Activated T-cell treated with anti-CD3 and anti-CD28 coated beads for 48 hours (primary cell): ENCODE measurements at places on chromosomes 13 and 19.

DNA sequence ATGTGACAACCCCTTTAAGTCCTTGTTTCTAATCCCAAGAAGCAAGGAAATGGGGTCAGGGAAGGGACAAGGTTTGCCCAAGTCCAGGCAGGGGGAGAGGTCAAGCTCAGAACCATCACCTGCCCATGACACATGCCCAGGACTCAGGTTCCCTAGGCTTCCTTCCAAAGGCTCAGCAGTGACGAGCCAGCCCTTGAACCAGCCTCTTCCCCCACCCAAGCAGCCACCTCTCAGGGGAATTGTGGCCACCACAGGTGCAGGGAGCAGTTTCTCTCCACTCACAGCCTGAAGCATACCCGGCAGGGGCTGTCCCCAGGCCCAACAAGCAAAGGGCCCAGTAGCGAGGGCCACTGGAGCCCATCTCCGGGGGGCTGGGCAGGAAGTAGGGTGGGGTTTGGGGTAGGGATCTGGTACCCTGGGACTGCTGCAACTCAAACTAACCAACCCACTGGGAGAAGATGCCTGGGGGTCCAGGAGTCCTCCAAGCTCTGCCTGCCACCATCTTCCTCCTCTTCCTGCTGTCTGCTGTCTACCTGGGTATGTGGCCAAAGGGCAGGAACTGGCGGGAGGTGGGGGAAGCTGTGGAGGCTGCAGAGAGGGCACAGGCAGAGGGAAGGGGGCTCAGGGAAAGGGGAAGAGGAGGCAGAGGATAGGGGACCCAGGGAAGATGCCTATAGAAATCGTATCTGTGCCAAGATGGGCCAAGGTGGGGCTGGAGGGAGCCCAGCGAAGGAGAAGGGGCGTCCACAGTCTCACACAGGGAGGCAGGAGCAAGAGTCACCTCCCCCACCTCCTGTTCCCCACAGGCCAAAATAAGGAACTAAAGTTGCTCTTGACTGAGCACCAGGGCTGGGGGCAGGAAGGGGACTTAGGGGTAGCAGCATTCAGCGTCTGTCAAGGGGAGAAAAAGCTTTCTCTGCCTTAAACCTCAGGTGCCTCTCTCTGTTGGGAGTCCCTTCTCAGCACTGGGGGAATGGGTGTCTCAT is at the start of gene CD79A:
Gene CD79A, plus strand, starts transcription at position 433 of the 986 bp plus-strand sequence. Its CDS starts 26 bp downstream, at position 459.
- no peak for DNase-seq

DNA sequence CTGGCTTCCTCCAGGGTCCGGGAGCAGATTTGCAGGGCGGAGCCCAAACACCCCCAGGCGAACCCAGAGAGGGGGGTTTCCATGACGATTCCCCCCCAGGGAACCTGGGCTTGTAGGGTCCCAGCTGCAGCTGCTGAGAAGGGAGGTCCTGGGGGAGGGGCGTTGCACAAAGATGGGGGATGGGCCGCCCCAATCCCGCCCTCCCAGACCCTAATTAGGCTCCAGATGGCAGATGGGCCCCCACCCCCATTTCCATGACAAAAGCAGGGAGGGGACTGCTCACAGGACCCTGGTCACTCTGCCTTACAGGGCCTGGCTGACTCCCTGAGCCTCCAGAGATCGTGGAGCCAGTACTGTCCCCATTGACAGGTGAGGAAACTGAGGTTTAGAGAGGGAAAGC is 15.2 kb downstream of the ELAVL3 start:
- DNase-seq, result no peak

- no peak for DNase-seq
Measured at GRCh38 chr19:35379992-35380391, 9.1 kb downstream of the GPR42 start.

- DNase-seq, result no peak
Measured at GRCh38 chr13:88022431-88023208, 351.4 kb downstream of the SLITRK5 start.

DNA sequence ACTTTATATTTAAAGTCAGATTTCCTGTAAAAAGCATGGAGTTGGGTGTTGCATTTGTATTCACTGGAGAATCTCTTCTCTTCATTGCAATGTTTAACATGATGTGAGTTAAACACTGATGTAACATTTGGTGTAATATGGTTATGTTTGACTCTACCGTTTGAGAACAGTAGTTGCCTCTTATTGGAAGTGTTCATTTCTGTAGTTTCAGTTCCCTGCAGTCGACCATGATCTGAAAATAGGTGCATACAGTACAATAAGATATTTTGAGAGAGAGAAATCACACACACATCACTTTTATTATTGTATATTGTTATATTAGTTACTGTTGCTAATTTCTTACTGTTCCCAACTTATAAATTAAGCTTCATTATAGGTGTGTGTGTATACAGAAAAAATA is 105.2 kb upstream of the SPACA7 start:
- no peak for DNase-seq

DNA sequence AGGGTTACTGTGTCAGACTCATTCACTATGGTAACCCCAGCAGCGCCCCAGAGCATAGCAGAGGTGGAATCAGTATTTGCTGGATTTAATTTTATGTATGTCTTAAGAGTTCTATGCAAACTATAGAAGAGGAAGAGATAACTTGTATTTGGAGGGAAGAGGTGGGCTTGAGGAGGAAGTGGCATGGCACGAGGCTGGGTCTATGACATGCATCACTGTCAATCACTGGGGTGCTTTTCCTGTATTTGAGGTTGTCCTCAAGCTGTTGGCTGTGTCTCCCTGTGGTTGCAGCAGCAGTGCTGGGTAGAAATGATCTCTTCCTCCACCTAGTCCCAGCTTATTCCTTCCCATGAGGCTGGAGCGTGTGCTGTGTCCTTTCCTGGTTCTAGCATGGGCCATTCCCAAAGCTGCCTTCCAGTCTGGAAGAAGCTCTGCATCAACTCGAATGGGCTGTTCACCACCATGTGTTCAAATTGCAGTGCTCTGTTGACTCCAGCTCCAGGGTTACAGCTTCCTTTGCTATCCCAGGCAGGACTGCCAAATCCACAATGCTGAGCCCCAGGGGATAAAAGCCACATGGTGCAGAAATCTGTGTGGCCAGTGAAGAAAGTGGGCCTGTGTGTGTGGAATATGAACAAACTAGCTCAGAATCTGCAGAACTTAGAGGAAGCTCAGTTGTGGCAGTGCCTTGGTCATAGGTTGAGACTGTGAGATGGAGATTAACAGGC is 73.1 kb upstream of the MTIF3 start:
- no peak for DNase-seq

GRCh38 chr13:23375001-23375971 is 58.2 kb downstream of the SACS start:
- peak; percentile 96 for DNase-seq

- peak; percentile 47 for DNase-seq
Measured at GRCh38 chr19:28878862-28879566, 333.9 kb downstream of the UQCRFS1 start.

DNA sequence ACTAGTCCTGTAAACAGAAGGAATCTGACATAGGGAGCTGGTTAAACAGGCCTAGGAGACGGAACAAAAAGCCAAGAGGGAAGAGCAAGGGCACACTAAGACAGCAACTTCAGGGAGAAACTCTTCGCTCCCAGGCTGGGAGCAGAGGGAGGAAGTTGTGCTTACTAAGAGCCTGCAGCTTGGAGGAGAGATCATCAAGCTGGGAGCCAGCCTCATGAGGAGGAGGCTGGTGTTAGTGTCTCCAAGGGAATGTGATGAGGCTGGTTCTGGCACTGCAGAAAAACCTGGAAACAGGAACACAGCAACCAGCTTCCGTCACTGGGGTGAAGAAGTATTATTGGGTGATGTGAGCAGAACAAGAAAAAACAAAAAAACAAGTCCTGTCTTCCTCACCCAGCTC is 1027.3 kb downstream of the UQCRFS1 start:
- no peak for DNase-seq

DNA sequence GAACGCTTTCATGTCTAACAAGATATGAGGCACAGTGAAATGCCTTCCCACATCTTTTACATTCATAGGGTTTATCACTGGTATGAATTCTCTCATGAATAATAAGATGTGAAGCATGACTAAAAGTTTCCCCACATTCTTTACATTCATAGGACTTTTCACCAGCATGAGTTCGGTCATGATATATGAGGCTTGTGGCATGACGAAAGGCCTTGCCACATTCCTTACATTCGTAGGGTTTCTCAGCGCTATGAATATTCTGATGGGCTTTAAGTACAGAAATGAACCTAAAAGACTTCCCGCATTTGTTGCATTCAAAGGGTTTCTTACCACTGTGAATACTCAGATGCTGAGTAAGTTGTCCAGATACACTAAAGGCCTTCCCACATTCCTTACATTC is 21.3 kb downstream of the ZNF607 start:
- DNase-seq, result no peak

GRCh38 chr19:400976-401865 is 7.7 kb downstream of the C2CD4C start:
- DNase-seq, result no peak

DNA sequence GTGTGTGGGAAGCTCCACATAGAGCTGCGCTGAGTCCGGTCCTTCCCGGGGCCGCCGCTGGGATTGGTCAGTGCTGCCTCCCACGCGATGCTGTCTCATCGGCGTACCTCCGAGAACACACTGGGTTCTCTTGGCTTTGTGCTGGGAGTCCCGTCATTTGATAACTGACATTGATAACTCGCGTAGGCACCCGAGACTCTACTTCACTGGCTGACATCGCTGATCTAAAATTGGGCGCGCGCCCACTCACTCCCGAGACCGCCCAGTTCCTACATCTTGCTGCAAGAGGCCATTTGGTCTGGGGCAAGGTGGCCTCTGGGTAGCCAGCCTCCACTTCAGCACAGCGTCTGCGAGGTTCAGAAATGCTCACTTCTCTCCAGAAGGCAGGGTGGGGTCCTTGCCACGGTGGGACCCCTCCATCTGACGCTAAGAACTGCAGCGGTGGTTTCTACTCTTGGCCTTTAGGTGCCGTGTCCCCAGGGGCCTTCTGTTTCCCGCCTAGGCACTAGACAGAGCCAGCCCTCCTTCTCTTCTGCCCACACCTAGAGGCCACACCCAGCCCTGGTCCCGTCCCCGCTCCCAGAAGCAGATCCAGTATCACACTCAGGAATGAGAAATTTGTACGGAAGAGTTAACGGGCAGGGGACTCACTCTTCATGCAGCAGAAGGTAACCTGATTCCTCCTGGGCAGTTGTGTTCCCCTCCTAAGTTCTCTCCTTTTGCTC is 40.7 kb upstream of the ATP11A start:
- no peak for DNase-seq

GRCh38 chr19:31310432-31311133 is 38.7 kb downstream of the TSHZ3 start:
- no peak for DNase-seq

DNA sequence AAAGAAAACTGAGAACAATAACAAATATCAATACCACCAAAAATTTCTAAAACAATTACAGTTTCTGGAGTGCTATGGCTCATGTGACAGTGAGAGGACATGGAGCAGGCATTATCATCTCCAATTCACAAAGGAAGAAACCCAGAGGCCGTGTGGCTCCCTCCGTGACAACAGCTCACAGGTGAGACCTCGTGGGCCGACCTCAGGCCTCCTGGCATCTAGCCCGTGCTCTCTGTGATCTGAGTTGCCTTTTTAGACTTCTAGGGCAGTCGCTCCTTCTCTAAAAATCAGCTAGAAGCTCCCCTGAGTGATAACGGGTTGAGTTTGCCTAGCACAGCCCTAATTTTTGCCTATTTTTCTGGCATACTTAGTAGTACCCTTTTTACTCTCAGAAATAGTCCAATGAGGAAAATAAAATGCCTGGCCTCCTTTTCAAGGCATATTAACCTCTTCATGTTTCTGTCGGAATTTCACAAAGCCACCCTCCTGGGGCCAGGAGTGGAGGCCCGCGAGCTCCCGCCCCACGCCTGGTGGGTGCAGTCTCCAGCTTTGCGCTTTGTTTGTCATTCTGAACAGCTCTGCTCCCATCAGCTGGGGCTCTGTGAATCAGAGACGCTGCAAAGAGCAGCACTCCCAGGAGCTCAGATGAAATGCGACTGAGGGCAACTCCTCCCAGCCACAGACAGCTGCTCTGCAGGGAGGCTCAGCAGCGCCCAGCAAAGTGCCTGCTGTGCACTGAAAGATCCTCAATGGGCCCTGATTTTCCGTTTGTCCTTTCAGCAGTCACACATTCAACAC is 292.5 kb downstream of the UQCRFS1 start:
- DNase-seq, result no peak

DNA sequence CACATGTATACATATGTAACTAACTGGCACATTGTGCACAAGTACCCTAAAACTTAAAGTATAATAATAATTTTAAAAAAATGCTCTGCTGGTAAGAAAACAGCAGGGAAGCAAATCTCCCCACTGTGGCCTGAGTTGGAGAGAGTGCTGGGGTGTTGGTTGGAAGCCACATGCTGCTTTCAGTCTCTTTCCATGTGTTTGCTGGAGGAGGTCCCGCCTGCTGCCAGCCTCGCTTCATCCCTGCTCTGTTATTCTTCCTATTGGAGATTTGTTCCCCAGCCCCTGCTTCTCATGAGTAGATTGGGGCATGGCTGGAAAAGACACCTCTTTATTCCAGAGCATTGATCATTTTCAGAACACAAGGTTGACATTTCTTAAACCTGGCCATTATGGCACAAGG is 230.5 kb downstream of the FGF9 start:
- DNase-seq, result no peak

GRCh38 chr19:16702123-16702522 is 17.5 kb upstream of the NWD1 start:
- DNase-seq, result no peak

GRCh38 chr19:10339380-10339960 is at the start of gene ICAM3:
ICAM3 (minus strand) TSS chr19:10339624; CDS start chr19:10339614, 10 bp downstream.
- peak; percentile 68 for DNase-seq

DNA sequence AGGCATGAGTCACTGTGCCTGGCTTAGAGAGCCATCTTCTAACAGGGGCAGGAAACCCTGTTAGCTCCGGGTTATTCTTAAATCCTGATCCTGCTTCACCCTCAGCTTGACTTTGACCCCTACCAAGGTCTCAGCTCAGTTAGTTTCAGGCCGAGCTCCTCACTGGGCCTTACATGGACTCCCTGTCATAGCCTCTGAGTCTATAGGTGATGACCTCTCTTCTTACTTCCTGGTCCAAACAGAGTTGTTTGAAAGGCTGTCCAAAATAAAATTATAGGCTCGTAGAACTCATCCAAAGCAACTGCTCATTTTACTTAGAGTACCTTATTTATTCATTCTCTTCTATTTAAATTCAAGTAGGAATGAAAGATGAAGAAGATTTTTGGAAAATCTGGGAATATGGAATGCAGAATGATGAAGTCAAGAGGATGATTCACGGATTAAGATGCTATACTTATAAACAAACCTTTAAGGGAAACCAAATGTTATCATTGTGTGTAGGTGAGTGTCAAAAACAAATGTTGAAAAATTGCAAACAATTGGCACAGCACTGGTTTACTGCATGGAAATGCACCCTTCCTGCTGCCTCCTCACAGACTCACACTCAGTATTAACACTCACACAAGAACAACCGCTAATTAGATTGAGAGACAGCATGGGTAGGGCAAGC is 174.1 kb downstream of the RGCC start:
- no peak for DNase-seq
